ENCODE measurements at places on chromosomes 5 and 9.

GRCh38 chr9:73151653-73152542, at the start of gene ANXA1:
Gene ANXA1, plus strand, starts transcription at chr9:73151865. Its CDS starts 6,671 bp downstream, at chr9:73158536.
- no peak for DNase-seq

DNA sequence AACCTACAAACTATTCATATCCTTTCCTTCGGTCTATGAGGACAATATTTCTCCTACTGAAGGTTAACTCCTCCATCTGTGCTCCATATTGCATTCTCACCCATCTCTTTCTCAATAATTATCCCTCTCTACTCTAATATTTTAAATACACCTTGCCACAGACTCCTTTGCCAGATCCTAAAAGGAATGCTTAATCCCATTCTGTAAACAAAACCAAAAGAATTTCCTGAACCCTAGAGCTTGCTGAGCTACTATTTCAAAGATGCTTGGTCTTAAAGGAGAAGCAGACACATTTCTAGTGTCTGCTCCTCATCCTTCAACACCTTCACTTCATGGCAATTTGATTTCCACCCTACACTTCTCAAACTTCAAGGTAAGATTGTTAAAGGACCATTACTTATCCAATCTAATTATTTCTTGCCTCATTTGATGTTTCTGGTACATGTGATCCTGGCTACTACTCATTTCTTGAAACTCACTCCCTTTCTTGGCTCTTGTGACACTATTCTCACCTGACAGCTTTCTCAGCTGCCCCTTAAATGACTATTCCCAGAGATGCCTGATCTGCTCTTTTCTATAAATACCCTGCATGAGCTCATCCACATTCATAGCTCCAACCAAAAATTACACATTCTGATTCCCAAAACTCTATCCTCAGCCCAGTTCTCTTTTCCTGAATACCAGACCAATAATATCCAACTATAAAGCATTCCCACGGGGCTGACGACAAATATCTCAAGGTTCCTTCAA, 20.2 kb downstream of the HOMER1 start:
- no peak for DNase-seq

- DNase-seq = no peak
These were observed 4.4 kb upstream of the CEP72 start for GRCh38 chr5:607541-608428.

GRCh38 chr5:9344751-9345240, 201.1 kb downstream of the SEMA5A start:
- DNase-seq = no peak

DNA sequence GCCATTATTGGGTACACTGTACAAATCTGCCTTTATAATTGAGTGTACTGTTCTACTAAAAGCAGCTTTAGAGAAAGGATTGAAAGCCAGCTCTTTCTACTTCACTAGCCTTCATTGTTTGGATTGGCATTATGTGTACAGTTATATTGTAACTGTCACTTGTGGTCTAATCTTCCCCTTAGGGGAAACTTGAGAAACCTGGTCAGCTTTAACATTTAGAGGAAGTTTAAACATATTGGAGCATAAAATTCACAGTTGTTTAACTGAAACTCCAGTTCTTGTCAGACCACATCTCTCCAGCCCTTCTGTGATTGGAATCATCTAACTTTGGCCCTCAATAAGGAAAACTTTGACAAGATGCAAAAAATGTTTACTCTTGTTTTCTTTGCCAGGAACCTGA, 24.6 kb downstream of the PIK3R1 start:
- no peak for DNase-seq

- DNase-seq = no peak
These were observed 124.0 kb downstream of the ESM1 start for GRCh38 chr5:54861212-54861894.

- no peak for DNase-seq
These were observed 8.9 kb downstream of the IPO11 start for GRCh38 chr5:62421414-62421813.

GRCh38 chr9:77830618-77831285, 182.6 kb upstream of the GNA14 start:
- DNase-seq = no peak

DNA sequence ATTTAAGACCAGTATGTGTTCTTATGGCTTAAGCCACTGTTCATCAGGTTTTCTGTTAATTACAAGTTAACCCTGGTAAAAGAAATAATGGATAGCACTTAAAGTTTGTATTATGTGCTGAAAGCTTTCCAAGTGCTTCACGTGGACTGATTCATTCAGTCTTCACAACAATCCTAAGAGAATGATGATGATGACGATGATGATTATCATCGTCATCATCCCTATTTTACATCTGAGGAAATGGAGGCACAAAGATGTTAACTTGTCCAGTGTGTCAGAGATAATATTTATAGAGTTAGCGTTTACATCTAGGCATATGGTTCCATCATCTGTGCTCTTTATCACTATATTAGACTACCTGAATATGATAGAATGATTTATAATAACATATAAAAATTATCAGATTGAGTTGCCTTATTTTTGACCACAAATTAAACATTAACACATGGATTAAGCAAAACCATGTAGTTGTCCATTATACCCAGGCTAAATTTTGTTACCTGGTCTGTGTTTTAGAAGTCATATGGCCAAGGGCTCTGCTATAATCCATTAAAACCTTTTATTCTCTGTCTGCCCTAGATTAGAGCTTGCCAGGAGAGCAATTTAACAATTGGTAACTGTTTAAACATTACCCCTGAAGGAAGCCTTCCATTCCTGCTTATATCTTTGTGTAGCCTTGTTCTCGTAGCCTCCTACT, 102.3 kb upstream of the MAP3K1 start:
- DNase-seq = no peak

- DNase-seq = no peak
These were observed at the start of gene TEK for GRCh38 chr9:27108981-27109541. Gene TEK, plus strand, starts transcription at chr9:27109225. Its CDS starts 366 bp downstream, at chr9:27109591.

GRCh38 chr9:126443144-126443543, 116.5 kb downstream of the MVB12B start:
- DNase-seq = no peak

DNA sequence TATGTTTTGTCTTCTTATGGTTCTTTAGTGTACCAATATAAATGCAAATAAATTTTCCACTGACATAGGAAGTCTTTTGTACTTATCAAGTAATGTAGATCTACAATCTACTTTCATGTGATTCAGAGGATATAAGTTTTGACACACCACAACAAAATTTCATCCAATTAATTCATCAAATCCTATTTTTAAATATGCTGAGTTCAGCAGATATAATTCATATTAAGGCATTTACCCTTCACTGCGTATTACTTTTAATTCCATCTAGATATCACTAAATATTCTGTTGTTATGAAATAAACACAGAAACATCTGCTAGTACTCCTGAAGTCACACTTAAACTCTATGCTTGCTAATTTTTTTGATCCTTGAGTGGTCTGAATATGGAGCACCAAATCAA, 19.8 kb upstream of the ZNF354A start:
- DNase-seq = no peak

- DNase-seq = peak; percentile 32
These were observed 15.3 kb downstream of the GCNT4 start for GRCh38 chr5:75037106-75037505.

GRCh38 chr5:18403941-18404438, 769.7 kb downstream of the TAF11L14 start:
- no peak for DNase-seq

DNA sequence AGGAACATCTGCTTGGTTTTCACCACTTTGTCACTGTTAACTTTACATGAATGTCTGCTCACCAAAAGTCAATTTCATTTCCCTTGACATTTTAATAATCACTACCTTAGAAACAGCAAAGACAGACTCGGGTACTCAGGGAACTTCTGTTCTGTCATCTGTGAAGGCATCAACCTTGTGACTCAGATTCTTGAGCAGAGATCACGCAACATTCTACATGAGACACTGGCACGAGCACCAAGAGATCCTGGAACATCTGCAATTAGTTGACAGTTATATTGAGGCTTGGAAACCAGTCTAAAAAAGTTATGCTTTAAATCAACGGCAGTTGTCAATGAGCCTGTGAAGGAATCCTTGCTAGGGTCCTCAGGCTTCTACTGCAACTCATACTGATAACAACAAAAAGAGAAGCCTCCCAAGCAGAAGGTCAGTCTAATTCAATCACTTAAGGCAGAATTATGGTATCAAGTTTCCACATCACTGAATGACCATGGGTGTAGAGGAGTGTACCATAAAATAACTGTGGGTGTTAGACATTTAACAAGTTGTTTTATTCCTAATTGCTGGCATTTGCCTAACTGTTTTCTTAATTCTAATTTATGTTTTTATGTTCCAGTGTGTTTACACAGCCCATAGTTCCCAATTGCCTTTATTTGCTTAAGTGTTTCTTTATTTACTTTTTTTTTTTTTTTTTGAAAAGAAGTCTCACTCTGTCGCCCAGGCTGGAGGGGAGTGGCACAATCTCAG, 3.3 kb upstream of the PBX3 start:
- DNase-seq = no peak

DNA sequence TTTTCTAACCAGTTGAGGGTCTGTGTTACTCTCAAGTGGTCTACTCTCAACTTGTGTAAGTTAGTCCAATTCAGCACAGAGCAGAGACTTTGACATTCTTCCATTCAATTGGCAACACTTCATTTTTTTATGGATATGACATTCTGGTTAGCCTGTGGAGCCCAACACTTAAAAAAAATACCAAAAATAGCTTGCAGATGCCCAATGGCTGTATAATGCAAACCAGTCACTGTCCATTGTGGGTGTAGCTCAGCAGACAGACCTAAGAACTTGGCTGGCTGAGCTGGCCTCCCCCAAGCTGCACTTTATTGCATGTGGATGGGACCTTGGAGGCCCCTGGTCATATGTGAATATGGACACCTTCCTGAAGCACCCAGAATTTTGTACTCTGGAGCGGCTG, 103.2 kb downstream of the DPYSL3 start:
- DNase-seq = no peak

DNA sequence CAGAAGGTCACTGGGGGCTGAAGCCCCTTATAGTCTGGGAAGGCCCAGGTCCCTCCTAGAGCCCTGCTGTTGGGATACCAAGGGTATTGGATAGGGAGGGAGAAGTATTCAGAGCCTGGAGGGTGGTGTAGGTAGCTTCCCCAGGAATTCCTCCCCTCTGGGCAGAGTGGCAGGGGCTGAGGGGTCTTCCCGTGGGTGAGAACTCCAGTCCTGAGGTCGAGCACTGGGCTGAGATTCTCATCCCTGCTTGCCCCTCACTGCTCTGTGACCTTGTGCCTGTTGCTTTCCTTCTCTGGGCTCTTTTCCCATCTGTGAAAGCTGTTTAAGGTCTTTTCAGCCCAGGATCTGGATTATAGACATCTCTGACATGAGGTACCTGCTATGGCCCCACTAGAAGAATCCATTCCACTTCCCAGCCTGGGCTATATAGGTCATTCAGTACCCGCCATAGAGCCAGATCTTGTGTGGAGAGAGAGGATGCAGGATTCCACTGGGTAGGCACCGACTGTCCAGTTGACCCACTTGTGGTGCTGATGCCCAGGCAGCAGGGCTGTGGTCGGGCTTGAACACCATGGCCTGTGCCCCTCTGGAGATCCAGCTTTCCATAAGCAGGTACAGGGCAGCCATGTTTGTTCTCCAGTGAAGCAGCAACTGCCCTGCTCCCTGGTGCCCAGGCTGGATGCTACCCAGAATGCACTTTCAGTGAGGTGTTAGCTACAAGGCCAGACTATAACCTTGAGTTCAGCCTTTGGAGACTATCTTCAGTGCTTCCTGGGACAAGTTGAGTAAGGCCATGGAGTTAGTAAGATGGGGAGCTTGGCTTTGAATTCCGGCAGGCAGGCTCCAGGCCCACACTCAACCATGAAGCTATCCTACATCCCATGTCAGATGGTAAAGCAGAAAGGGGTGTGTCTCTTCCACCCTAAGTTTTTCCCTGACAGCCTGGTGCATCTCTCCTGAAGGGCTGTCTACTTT, 60.1 kb downstream of the AMBP start:
- no peak for DNase-seq

DNA sequence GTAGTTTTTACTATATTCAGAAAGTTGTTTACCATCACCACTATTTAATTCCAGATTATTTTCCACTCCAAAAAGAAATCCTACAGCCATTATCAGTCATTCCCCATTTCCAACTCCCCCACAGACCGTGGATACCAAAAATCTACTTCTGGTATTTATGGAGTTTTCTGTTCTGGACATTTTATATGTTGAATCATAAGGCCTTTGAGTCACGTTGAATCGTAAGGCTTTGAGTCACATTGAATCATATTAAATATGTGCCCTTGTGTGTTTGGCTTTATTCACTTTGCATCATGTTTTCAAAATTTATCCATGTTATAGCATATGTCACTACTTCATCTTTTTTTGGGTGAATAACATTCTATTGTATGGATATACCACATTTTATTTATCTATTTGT, 454.1 kb upstream of the NUDT12 start:
- no peak for DNase-seq

- no peak for DNase-seq
These were observed 83.4 kb downstream of the GHR start for GRCh38 chr5:42506662-42507061.

- no peak for DNase-seq
These were observed 4.9 kb downstream of the SUSD1 start for GRCh38 chr9:112170235-112170634.

- DNase-seq = no peak
These were observed 424.1 kb downstream of the TLR4 start for GRCh38 chr9:118128313-118128712.

- DNase-seq = no peak
These were observed 27.0 kb downstream of the SKP1 start for GRCh38 chr5:134149571-134150303.

DNA sequence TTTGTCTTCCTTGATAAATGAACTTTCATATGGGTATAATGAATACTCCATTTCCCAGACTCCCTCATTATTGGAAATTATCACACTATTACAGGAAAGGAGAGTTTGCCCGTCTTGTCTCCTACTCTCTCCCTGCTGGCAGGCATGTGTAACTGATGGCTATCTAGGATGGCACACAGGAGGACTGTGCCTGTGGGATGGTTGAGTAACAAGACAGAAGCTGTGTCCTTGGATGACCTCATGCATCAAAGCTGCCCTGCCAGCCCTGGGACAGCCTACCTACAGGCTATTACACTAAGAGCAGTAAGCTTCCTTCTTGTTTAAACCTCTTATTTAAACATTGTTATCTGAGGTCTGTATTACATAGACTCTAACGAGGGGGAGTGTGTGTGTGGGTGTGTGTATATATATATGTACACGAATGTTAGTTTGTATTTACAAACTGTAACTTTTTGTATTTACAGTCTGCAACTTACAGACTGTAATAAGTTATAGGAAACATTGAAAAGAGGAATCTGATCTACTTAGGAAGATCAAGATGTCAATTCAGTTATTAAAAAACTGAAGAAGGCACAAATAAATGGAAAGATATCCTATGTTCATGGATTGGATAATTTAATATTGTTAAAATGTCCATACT, 247.6 kb upstream of the ACO1 start:
- no peak for DNase-seq

- DNase-seq = no peak
These were observed 22.6 kb upstream of the CSF1R start for GRCh38 chr5:150108711-150109514.

- no peak for DNase-seq
These were observed 13.8 kb downstream of the WWC1 start for GRCh38 chr5:168305281-168305680.

GRCh38 chr5:15472116-15472515, 27.9 kb upstream of the FBXL7 start:
- DNase-seq = no peak

- DNase-seq = no peak
These were observed 46.6 kb downstream of the MAP3K1 start for GRCh38 chr5:56861893-56862485.

GRCh38 chr5:5882706-5883105, 460.2 kb downstream of the ICE1 start:
- DNase-seq = no peak

GRCh38 chr9:109556061-109556460, 58.0 kb upstream of the PTPN3 start:
- no peak for DNase-seq

Data from 8988T (cell line).